Camera-type eye (tissue), 1 donor: ENCODE measurements at places on chromosomes 5 and 9. TPM values are rescaled to one million over a fixed set of nuclear protein-coding genes. Genes with fewer than 3 reads are reported as not detected.

The LCN2 gene
- total RNA-seq = 21.4 TPM

The CARTPT gene
- total RNA-seq = not detected

The N4BP3 gene
- 10.6 TPM for total RNA-seq

The AMBP gene
- not detected for total RNA-seq

The KCNT1 gene
- total RNA-seq = 1.1 TPM

The C5orf52 gene
- total RNA-seq = not detected

The FST gene
- total RNA-seq = 11.4 TPM

The KCNV2 gene
- 134 TPM for total RNA-seq

The NOXA1 gene
- 4.2 TPM for total RNA-seq

The SH3PXD2B gene
- 22.8 TPM for total RNA-seq

The DBH gene
- 0.11 TPM for total RNA-seq

The CCNI2 gene
- total RNA-seq = 0.60 TPM

The OR1Q1 gene
- total RNA-seq = not detected

The KIF12 gene
- 0.93 TPM for total RNA-seq

The GABRA1 gene
- 16.5 TPM for total RNA-seq

The ACER2 gene
- total RNA-seq = 11.1 TPM

The PCDHB4 gene
- total RNA-seq = 4.5 TPM

The NR6A1 gene
- 3.2 TPM for total RNA-seq

The RANBP3L gene
- total RNA-seq = 2.0 TPM

The CREBRF gene
- total RNA-seq = 47.3 TPM

The IL4 gene
- total RNA-seq = not detected

The HAVCR1 gene
- total RNA-seq = not detected

The IRX2 gene
- 11.8 TPM for total RNA-seq

The SLC34A3 gene
- not detected for total RNA-seq

The LCN15 gene
- not detected for total RNA-seq

The SUSD3 gene
- total RNA-seq = 2.4 TPM
